ENCODE measurements at places on chromosomes 7 and 10.

DNA sequence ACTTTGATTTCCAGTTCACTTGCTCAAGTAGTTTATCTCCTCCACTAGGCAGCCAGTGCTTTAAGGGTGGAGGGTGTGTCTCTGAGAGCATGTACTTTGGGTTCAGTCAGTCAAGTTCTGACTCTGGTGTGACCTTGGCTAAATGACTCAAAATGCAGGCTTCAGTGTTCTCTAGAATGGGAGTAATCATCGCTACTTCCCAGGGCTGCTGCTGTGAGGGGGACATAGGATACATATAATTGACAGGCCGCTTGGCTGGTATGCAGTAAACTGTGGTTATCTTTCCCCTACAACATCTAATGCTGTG, 3.5 kb downstream of the PTPRE start:
- no peak for DNase-seq

- peak; percentile 42 for DNase-seq
These were observed 927 bp upstream of the ALOX5 start for GRCh38 chr10:45373003-45373575.

GRCh38 chr10:118752409-118752808, 2.4 kb downstream of the CACUL1 start:
- no peak for DNase-seq

- no peak for DNase-seq
These were observed 47.4 kb upstream of the CAMK2B start for GRCh38 chr7:44372560-44373417.

DNA sequence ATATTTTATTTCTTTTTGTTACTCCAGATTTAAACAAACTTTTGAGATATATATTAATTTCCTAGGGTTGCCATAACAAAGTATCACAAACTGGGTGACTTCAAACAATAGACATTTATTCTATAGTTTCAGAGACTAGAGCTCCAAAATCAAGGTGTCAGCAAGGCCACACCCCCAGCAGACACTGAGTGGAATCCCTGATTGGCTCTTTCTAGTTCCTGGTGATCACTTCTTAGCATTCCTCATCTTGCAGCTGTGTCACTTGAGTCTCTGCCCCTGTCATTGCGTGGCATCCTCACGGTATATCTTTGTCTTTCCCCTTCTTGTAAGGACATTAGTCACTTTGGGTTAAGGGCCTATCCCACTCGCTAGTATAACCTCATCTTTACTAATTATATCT, 7.6 kb upstream of the SLC26A3 start:
- no peak for DNase-seq

DNA sequence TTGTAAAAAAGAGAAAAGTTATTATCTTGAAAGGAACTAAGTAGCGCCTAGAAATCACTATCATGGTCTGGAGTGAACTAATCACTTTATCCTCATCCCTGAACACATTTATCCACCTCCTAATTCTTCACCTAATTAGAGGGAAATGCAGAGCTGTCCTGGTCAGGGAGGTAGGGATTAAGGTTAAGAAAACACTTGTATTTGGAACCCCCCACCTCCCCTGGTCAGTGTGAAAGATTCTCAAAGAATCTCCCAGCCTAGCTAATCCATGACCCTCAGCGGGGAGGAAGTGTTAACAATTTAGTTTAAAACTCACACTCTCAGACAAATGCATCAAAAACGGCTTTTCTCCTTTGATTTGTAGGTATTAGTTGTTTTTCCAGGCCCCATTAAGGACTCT, 83.8 kb downstream of the FAM204A start:
- DNase-seq = no peak

GRCh38 chr7:135160858-135161653, 9.5 kb downstream of the CYREN start:
- no peak for DNase-seq

DNA sequence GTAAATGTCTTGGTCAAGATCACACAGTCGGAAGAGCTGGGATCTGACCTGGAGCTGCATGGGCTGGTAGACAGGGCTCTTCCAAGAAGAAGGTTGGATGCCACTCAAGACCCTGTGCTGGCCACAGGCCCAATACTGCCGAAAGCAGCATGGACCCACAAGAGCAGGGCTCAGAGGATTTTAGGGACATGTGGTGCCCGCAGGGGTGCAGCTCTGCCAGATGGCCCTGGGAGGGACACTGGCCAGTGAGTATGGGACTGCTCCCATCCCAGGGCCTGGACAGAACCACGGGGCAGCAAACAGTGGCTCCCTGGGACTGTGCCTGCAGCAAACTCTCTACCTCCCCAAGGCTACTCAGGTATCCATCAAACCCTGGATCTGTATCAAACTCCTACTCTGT, 12.4 kb downstream of the MAT1A start:
- no peak for DNase-seq

DNA sequence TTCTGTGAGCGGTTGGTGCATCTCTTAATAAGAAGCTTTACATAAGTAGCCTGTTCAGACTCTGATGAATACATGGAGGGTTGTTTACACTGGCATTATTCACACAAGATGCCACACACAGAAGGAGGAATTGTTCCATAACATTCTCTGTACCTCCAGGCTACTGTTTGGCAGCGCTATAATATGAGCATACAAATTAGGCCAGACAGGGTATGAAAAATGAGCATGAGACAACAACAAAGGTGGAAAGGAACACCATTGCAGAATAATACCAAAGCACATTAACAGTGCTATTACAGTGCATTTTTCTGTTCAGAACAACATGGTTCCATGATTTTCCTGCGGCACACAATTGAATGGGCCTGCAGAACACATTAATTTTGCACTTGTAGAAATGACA, 417.2 kb upstream of the C7orf33 start:
- peak; percentile 92 for DNase-seq

DNA sequence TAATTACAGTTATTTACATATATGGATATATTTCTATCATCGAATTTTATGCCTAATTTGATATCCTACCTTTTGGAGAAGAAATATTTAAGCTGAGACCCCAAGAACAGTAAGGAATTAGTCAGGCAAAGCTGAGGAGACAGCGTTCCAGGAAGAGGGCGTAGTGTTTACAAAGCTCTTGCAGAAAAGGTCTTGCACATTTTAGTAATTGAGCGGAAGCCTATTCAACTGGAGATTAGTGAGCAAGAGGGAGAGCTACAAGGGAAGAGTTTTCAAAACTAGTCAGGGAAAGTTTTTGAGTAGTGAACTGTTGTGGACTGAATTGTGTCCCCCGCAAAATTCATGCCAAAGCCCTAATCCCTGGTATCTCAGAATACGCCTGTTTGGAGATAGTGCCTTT, 26.5 kb upstream of the POU6F2 start:
- DNase-seq = no peak

DNA sequence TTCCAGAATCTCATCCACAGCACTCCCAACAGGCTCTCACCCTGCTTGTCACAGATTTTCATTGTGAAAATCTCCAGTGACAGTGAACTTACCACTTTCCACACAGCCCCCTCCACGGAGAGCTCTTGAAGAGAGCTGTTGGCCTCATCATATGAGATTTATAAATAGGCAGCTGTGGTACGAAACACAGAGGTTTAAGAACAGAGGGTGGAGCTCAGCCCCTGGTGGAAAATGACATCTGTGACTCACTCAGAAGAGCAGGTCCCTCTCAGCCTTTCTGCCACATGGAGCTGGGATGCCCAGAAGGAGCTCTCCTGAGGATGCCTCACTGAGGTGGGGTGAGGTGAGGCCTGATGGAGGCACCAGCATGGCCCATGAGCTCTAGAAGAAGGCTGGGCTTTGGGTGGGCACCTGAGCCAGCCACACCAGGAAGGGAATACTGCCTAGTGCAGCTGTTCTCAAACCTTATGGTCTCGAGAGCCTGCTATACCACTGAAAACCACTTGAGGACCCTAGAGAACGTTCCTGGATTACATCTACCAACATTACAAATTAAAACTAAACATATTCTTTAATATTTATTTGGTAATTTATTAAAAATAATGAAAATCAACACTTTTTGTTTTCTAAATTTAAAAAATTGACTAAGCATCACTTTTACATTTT, 25.8 kb upstream of the EEPD1 start:
- no peak for DNase-seq

GRCh38 chr7:29538389-29538788, 25.2 kb upstream of the PRR15 start:
- DNase-seq = no peak

DNA sequence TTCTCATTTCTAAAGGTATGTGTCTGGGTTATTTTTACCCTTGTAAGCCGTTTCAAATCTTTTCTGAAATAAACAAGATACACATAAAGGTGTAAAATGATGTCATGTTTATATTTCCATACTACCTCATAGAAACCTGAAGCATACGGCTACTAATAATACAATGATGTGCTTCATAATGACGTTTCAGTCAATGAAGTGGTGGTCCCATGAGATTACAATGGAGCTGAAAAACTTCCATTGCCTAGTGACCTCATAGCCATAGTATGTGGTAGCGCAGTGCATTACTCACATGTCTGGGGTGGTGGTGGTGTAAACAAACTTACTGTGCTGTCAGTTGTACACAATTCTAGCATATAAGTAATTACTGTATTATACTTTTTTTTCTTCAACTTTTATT, 24.9 kb downstream of the EPDR1 start:
- no peak for DNase-seq

DNA sequence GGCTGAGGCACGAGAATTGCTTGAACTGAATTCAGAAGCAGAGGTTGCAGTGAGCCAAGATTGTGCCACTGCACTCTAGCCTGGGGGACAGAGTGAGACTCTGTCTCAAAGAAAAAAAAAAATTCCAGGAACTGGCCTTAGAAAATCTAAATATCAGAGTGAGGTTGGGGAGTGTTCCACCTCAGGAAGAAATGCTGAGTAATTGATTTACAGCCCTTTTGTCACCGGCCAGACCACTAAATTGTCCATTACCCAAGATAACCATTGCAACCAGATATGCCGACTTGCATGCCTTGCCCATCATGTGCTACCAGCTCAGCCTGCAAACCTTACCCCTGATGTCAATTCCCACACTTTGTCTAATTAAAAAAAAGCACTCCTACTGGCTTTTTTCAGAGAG, 42.4 kb downstream of the CRCP start:
- DNase-seq = no peak

DNA sequence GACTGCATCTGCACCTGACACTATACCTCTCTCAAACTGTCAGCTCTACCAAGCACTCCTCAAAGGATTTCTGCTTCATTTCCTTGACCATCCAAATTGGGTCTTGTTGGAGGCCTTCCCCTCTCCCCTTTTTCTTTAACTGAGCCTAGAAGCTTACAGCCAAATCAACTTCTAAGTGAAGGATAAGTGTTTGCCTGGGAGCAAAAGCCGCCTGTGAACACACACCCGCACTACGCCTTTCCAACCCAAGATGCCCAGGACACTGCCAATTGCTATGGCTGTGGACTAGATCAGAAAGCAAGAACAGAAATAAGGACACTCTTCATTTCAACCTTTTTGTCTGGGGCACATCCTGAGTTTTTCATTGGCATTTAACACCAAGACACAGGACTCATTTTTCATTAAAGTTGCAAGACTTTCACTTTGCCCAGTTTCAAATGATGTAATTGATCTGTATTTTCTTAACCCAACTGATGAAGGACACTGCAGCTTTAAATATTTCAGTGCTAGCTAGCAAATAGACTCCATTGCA, 52.8 kb downstream of the CPEB3 start:
- DNase-seq = peak; percentile 24

DNA sequence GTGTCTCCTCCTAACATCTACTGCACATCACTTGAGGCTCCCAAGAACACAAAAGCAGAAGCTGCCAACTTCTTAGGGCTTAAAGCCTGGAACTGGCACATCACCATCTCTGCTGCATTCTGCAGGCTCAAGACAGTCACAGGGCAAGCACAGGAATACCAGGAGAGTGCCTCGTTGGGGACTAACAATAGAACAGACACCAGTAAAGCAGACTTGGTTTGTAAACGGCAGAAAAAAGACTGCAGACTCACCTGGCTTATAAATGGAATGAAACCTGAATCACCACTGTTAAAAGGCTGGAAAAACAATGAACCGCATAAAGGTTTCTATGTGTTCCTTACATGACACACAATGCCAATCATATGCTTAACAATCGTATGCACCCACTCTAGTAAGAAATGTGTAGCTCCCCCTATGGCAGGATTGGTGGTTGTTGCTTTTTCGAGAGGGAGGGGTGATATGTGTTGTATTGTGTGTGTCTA, 12.8 kb downstream of the RHEB start:
- DNase-seq = no peak

- DNase-seq = no peak
These were observed 7.5 kb downstream of the HOXA1 start for GRCh38 chr7:27088002-27088922.

GRCh38 chr7:106111655-106112117, 426 bp downstream of the SYPL1 start:
- DNase-seq = peak; percentile 67

DNA sequence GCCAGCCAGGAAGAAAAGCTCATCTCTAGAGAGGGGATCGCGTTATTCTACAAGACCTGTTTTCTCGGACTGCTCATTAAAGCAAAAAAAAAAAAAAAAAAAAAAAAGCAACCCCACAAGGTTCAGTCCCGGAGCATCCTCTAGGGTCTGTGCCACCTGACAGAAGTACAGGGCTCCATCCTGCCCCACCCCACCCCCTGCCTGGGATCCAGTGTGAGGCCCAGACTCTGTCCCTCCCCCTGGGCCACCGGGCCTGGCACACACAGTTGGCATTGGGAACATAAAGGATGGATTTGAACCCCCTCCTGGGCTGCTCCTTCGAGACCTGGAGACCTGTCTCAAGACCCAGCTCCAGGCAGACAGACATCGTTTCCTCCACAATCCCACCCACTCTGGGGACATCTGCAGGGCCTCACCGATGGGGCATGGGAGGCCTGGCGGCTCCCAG, 688 bp downstream of the ORAI2 start:
- peak; percentile 6 for DNase-seq

DNA sequence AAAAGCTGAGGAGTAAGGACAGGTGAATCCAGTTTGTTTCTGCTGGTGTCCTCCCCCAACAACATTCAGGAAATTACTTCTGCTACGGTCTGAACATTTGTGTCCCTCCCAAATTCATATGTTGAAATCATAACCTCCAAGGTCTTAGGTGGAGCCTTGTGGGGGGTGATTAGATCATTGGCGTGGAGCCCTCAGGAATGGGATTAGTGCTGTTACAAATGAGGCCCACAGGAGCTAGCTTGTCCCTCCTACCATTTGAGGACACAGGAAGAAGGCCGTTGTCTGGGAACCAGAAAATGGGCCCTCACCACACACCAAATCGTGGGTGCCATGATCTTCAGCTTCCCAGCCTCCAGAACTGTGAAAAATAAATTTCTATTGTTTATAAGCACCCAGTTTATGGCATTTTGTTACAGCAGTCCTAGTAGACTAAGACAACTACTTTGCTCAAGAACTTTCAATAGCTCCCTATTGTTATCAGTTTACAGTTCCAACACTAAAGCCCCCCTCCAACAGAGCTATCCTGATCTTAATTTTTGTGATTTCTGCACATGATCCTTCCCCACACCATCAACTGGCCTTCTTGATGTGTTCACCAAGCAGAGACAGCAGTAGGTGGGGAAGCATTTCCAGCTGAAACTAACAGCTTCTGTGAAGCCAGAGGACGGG, 2.1 kb upstream of the LRMDA start:
- DNase-seq = no peak
